ENCODE measurements at places on chromosomes 2 and 18.

DNA sequence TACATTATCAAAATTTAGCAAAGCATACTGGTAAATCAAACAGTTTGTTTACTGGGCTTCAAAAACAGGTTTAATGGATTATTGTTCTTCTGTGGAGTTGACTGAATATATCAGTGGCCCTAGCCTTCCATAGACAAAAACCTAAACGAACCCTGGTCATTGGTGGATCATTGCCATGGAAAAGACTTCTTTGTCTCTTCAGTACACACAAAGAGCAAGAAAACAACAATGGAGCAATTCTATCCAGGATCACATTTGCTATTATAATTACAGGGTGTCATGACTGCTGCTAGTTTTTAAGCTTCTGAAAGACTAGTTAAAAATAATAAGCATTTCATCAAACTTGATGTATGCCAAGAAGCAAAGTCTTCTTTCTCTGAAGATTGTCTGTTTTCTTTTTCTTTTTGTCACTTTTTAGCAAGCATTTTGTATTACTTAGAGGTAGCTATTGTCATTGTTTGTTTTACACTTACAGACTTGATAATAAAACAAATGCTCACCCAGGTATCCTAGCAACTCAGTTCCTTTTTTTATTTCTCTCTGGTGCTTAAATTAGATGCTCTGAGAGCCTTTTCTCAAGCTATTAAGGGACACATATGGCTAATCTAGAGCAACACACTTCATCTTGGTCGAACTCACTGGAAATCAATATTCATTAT, 1228.7 kb upstream of the DDX18 start:
- DNase-seq = no peak

DNA sequence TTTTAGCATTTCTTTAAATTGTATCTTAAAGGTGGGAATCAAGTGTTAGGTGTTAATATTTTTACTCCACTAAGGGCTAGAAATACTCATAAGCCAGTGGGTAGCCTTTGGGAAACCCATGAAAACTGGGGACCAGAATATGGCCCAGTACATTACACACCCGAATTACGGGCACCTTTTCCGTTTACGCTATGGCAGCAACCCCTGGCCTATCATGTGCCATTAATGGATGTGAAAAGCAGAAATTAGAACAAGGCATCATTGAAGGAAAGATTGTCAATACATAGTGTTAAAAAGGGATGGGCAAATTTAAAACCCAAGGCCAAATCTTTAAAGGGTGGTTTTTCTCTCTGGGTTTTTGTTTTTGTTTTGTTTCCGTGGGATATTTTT, 781 bp downstream of the FARP2 start:
- no peak for DNase-seq

DNA sequence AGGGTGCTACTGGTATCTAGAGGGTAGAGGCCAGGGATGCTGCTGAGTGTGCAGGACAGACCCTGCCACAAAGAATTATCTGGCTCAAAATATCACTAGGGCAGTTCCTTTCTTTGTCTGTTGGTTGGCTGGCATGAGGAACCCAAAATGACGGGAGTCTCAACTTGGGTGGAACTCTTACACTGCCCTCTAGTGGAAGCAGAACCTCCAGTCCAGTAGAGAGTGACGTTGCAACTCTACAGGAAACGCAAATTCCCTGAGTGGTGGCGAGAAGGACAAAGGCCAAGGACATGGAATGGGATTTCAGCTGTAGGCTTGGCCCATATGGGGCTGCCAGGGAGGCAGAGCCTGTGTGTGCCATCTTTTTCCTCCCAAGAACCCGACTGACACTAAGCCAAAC, 47.1 kb downstream of the COPS8 start:
- peak; percentile 2 for DNase-seq

DNA sequence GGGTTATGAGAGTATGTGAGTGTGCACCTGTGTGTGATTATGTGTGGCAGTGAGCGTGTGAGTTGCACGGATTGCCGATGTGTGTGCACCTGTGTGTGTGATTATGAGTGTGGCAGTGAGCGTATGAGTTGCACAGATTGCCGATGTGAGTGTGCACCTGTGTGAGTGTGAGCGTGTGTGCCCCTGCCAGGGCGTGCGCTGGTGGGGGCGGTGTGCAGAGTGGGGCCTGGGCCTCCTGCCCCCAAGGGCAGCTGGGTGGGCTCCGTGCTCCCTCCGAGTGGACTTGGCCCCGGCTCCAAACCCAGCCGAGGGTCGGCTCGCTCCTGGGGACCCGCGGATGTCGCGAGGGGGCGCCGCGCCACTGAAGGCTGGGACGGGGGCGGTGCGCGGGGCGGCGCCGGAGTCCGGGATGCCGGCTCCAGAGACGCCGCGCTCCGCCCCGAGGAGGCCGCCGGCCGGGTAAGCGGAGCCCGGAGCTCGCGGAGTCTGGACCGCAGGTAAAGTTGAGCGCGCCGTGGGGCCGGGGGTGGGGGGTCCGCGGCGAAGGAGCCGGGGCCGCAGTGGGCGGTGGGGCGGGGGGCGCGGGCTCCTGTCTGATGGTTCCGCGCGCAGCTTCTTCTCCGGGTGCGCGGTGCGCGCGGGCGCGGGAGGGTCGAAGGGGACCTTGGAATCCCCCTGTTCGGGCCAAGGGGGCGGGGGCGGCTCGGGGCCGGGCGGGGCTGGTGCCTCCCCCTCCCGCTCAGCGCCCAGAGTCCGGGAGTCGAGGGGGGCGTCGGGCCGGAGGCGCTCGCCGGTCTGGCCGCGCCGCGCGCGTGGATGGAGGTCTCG, at the start of gene KCNG2:
Gene KCNG2 (plus strand): TSS at position 421 of the 828 bp plus-strand sequence. CDS start 65,730 bp downstream, outside the sequence.
- DNase-seq = no peak

GRCh38 chr18:2588666-2589344, 17.4 kb downstream of the NDC80 start:
- no peak for DNase-seq

DNA sequence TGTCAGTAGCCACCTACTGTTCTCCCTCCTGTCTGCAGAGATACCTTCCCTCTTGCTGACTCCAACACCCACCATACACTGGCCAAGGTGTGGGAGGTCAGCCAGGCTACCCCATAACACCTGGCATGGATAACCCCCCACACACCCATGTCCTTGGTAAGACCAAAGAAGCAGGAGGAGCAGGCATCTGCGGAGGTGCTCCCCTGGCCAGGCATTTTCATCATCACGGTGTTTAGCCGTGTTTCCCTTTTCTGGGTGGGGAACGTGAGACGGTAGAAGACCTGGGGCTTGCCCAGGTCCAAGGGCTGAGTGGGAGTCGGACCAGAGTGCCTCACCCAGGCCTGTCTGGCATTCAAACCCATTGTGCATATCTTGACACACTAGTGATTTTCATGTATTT, 150.3 kb downstream of the SMAD7 start:
- no peak for DNase-seq

DNA sequence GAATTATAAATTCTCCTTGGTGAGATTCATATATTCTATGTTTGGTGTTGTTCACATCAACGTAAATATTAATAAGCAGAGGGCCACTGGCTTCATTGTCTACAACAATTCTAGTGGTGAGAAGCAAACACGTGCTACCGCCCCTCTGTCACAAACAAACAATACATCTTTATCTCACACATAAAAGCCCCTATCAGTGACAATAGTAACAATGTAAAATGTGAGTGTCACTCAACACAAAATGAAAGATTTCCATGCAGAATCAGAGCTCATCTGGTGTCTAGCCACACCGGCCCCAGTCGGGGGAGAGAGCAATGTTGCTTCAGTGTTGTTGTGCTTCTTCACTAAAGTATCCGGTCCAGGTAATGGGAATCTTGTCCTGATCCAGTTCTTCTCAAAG, 932.6 kb downstream of the SOCS6 start:
- no peak for DNase-seq

DNA sequence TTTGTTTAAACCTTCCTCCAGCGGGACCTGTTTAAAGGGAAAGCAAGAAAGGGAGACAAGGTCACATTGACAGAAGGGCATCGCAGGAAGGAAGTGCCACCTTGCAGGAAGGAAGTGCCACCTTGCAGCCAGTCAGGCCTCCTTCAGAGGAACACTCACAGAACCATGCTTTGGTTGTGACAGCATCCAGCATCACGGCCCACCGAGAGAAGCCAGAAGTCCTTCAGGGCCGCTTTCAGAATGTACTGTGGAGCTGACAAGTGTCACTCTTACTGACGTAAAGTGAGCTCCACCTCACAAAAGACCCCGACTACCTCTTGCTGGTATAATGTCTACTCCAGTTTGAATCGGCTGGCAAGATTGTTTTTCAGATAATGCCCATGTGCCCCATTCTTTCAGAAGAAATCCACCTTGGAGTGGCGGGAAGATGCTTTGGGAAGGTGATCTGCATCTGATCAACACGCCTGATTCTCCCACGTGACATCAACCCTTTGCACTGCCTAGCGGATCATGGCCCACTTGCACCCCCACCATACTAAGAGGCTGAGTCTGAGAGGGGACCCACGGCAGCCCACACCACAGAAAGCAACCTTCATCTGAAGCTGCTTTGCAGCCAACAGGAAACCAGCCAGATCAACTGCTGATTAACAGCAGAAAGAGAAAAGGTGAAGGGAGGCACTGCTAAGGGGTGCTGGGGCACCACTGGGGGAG, 99.8 kb downstream of the UXS1 start:
- DNase-seq = peak; percentile 75

GRCh38 chr2:21972586-21972985, 848.8 kb downstream of the TDRD15 start:
- DNase-seq = no peak

- DNase-seq = no peak
Measured at GRCh38 chr2:149573760-149574159, 13.8 kb downstream of the MMADHC start.

DNA sequence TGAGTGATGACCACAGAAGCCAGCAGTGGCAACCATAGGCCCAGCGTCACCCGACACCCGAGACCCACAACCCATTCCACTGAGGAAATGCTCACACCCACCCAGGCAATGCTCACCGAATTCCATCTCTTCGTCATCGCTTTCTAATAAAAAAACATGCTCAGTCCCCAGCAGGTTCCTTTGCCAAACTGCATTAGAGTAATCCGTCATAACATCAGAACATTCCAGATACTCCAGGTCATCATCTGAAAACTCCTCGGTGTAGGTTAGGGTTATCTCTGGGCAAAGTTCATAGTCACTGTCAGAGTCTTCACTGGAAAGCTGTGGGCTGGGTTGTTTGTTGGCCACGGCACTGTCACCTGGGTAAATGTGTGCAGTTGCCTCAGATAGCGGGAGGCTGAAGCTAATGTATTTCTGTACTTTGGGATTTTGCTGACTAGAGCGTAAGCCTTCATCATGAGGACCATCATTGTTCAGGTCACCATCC, 49.3 kb downstream of the ALPK2 start:
- no peak for DNase-seq

- no peak for DNase-seq
Measured at GRCh38 chr2:29744976-29745375, 176.4 kb downstream of the ALK start.

- DNase-seq = no peak
Measured at GRCh38 chr2:222017252-222017850, 281.4 kb downstream of the PAX3 start.

All from stimulated activated naive CD4-positive, alpha-beta T cell (primary cell).